ENCODE measurements at places on chromosomes 2 and 18.

- no peak overlapping the region for H3K4me3 ChIP-seq
- no peaks in the 10 kb centered on the region for H3K27me3 ChIP-seq
- DNase-seq = no peak
- no peaks in the 10 kb centered on the region for H3K36me3 ChIP-seq
- no peaks in the 10 kb centered on the region for H3K4me1 ChIP-seq
These were observed 89.6 kb downstream of the MCFD2 start for GRCh38 chr2:46825939-46826568.

DNA sequence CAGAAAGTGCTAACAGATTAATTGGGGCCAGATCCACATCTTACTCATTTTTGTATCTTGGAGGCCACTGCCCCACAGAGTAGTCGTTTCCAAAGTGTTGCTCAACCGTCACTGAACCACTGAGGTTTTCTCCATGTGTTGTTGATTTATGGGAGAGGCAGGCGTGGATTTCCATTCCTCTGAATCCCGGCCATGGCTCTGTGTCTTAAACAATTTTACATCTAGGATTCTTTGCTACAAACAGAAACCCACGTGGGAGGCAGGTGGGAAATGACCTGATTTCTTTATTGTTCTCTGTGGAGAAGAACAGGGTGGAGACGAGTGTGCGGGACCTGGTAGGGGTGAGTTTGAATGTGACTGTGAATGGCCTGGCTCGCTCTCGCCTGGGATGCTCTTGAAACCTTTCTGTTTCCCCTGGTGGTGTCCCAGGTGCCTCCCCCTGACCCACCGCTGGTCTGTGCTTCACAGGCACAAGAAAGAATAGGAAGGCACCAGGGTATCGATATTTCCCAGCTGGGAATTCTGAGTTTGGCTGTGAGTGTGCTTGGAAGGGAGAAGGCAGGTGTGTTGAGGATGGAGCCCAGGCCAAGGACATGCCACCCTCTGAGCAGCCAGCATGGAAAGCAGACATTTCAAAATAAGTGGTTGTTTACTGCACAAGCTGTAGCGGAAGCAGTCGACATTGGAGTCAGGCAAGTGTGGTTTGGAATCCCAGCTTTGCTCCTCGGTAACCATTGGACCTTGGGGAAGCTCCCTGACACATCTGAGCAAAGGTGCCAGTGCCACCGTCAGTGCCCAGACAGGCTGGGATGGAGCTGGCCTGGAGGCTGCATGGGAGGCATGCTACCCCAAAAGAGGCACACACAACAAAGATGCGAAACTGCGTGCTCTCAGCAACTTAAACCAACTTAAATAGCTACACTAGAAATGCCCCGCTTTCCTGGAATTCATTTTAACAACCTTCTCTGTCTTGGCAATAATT, 50.0 kb downstream of the LPIN1 start:
- H3K27ac ChIP-seq = no peak overlapping the region
- no peaks in the 10 kb centered on the region for H3K4me1 ChIP-seq
- H3K36me3 ChIP-seq = no peaks in the 10 kb centered on the region
- peak; percentile 42 for DNase-seq
- H3K27me3 ChIP-seq = no peaks in the 10 kb centered on the region

GRCh38 chr2:237434866-237435311, 20.9 kb upstream of the COL6A3 start:
- no peaks in the 10 kb centered on the region for H3K36me3 ChIP-seq
- H3K4me3 ChIP-seq = no peak overlapping the region
- peaks cover 18% of the 10 kb centered on the region for H3K4me1 ChIP-seq
- H3K27me3 ChIP-seq = no peaks in the 10 kb centered on the region

DNA sequence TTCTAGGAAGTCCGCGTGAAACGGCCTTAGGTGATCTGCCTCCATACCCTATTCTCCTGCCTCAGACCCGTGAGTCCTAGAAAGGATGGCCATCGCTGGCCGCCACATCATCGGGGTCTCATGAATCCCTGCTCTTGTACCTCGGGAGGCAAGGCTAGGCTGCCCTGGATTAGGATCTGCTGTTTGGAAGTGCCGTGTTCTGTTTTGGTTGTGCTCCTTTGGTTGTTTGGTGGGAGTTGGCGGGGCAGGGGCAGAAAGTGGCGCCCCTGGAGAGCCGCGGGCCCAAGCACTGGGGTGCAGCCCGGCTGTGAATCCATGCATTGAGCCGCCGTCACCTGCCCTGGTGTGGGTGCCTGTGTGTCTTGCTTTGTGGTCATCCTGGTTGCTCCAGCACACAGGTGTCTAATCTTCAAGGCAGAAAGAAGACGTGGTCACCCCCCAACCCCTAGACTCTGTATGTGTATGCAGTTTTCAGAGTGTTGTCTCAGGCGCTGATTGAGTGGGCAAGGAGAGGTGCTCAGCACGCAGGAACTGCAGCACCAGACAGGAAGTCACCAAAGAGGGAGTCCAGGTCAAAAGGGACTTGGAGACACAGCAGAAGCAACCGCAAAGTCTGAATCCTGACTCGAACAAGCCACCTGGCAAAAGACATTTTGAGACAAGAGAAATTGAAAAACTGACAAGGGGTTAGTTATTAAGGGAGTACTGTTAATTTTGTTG, 80.0 kb upstream of the LDLRAD4 start:
- peak overlapping the region; percentile 76 for H3K27ac ChIP-seq
- H3K4me1 ChIP-seq = no peaks in the 10 kb centered on the region
- no peak for DNase-seq
- no peaks in the 10 kb centered on the region for H3K36me3 ChIP-seq
- H3K27me3 ChIP-seq = no peaks in the 10 kb centered on the region

DNA sequence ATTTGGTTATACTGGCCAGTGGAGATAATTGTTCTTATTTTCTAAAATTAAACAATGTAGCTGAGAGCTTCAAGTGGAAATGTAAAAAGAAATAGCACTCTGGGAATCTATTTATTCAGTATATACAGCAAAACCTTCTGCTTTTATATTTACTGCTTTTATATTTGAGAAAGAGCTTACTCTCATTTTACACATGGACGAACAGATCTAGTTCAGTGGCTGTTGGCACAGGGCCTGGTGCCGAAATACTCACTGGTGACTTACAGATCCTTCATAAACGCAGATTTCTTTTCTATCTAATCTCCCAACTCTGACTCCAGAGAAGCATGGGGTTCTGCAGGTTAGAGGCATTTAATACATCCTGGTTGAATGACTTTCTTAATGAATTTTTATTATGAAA, 266.2 kb downstream of the ASXL3 start:
- no peaks in the 10 kb centered on the region for H3K36me3 ChIP-seq
- no peaks in the 10 kb centered on the region for H3K4me1 ChIP-seq
- H3K27ac ChIP-seq = no peak overlapping the region
- H3K27me3 ChIP-seq = no peaks in the 10 kb centered on the region
- no peak for DNase-seq

GRCh38 chr2:108535357-108535631, 1.0 kb downstream of the LIMS1 start:
- DNase-seq = no peak
- H3K27ac ChIP-seq = peak overlapping the region; percentile 92
- no peaks in the 10 kb centered on the region for H3K27me3 ChIP-seq
- peak overlapping the region; percentile 81 for H3K4me3 ChIP-seq
- no peaks in the 10 kb centered on the region for H3K36me3 ChIP-seq
